ENCODE measurements at places on chromosomes 2 and 18. TPM values are rescaled to one million over a fixed set of nuclear protein-coding genes. Genes with fewer than 3 reads are reported as not detected.

Gene LRP2
- polyA plus RNA-seq: not detected

Gene ANTXR1
- polyA plus RNA-seq: 8.9 TPM

Gene NHEJ1
- 9.6 TPM for polyA plus RNA-seq

Gene HJURP
- polyA plus RNA-seq: 0.22 TPM

Gene SRD5A2
- polyA plus RNA-seq: under 0.01 TPM

Gene ACOXL
- not detected for polyA plus RNA-seq

Gene VRK2
- polyA plus RNA-seq: 8.4 TPM

Gene SERPINB4
- 0.10 TPM for polyA plus RNA-seq

Gene CDH2
- 50.3 TPM for polyA plus RNA-seq

Gene EML6
- 0.07 TPM for polyA plus RNA-seq

Gene NEU4
- 0.22 TPM for polyA plus RNA-seq

Gene CGREF1
- 0.57 TPM for polyA plus RNA-seq

Gene FIGN
- polyA plus RNA-seq: 7.2 TPM

Gene TXNDC2
- polyA plus RNA-seq: not detected

Gene GPAT2
- 4.6 TPM for polyA plus RNA-seq

Gene IL1A
- polyA plus RNA-seq: not detected

Gene SLC9A2
- under 0.01 TPM for polyA plus RNA-seq

Gene FTCDNL1
- polyA plus RNA-seq: 0.44 TPM

Gene COPS8
- polyA plus RNA-seq: 22.0 TPM

Gene IKZF2
- polyA plus RNA-seq: 0.36 TPM

Gene LBX2
- polyA plus RNA-seq: 0.64 TPM

Gene KYNU
- polyA plus RNA-seq: 0.58 TPM

Gene TBR1
- not detected for polyA plus RNA-seq

Gene ITGB6
- 0.09 TPM for polyA plus RNA-seq

Gene IL36A
- polyA plus RNA-seq: not detected

Gene LYPD6B
- not detected for polyA plus RNA-seq

Gene SLC4A3
- 197 TPM for polyA plus RNA-seq

Gene AGXT
- 0.09 TPM for polyA plus RNA-seq

Gene SLC23A3
- 1.8 TPM for polyA plus RNA-seq

Gene PSTPIP2
- polyA plus RNA-seq: 3.0 TPM

Gene SETBP1
- polyA plus RNA-seq: 1.6 TPM

Gene LIMS3
- polyA plus RNA-seq: 1.0 TPM

Gene MEP1B
- polyA plus RNA-seq: not detected

Gene CCL20
- 0.20 TPM for polyA plus RNA-seq

Gene IL1B
- 0.29 TPM for polyA plus RNA-seq

Gene DCDC2C
- not detected for polyA plus RNA-seq

Gene CCDC74A
- polyA plus RNA-seq: 1.6 TPM

Gene GAD1
- 0.03 TPM for polyA plus RNA-seq

Gene ANKRD30BL
- polyA plus RNA-seq: not detected

Gene PLEK
- 1.2 TPM for polyA plus RNA-seq

Gene CHN1
- 7.1 TPM for polyA plus RNA-seq

Gene GRHL1
- polyA plus RNA-seq: 0.29 TPM

Gene TMEFF2
- 0.16 TPM for polyA plus RNA-seq

Gene BMPR2
- 10.2 TPM for polyA plus RNA-seq

Gene RAB12
- polyA plus RNA-seq: 52.9 TPM

Gene UGT1A9
- not detected for polyA plus RNA-seq

Gene LRATD1
- polyA plus RNA-seq: 1.1 TPM

Gene OR6B2
- polyA plus RNA-seq: not detected

Gene ABCG8
- 0.15 TPM for polyA plus RNA-seq

Gene PJVK
- polyA plus RNA-seq: 6.6 TPM

Gene CNNM4
- 10.1 TPM for polyA plus RNA-seq

Gene KIAA1328
- 2.5 TPM for polyA plus RNA-seq

Gene ZNG1B
- 41.5 TPM for polyA plus RNA-seq

Gene AKAIN1
- polyA plus RNA-seq: not detected

Gene LOXHD1
- 0.19 TPM for polyA plus RNA-seq

Gene LRRC30
- not detected for polyA plus RNA-seq

Gene FOXD4L1
- 0.06 TPM for polyA plus RNA-seq

Gene MYOM1
- polyA plus RNA-seq: 174 TPM
